ENCODE measurements at places on chromosomes 13 and 19. TPM values are rescaled to one million over a fixed set of nuclear protein-coding genes. Genes with fewer than 3 reads are reported as not detected.

- DNase-seq, result no peak
These were observed 56.8 kb downstream of the THSD1 start for GRCh38 chr13:52348983-52349780.

DNA sequence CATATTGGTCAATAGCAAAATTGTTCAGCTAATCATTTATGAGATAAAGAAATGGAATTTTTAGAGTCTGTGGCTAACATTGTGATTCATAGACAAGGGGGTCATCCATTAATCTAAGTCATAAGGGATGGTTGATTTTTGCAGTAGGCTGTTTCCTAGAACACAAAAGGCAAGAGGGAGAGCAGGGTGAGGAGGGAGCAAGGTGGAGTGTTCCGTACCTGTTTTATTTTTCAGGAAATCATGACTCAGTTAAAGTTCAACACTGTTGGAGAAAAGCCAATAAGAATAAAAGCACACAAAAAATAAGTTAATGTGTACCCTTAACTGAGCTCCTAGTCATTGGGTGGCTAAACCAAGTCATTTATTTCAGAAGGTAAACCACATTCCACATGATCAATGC, 512.4 kb upstream of the ATXN8OS start:
- DNase-seq, result no peak

- no peak for DNase-seq
These were observed 661 bp upstream of the BABAM1 start for GRCh38 chr19:17266589-17266974.

DNA sequence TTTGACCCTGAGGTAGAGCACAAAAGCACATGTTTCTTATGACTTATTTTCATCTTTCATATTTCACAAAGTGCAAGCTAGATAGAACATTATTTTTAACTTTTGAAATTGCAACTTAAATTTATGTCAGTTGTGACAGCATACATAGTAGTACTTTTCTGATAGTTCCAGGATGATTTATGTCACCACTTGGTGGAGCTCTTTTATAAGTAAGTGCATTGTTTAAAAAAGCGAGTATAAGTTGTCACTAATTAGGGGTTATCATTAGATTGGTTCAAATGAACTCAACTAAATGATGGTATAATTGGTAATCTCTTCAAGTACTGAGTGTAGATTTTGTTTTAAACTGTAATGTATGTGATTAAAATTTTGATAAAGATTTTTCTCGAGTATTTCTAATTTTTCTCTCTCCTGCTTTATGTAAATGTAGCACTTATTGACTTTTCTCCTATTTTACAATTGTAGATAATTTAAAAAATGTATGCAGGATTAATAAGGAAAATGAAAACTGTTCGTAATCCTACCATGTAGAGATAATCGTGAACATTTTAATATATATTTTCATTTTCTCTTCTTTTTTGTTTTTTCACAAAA, 31.1 kb downstream of the RB1 start:
- peak; percentile 12 for DNase-seq

DNA sequence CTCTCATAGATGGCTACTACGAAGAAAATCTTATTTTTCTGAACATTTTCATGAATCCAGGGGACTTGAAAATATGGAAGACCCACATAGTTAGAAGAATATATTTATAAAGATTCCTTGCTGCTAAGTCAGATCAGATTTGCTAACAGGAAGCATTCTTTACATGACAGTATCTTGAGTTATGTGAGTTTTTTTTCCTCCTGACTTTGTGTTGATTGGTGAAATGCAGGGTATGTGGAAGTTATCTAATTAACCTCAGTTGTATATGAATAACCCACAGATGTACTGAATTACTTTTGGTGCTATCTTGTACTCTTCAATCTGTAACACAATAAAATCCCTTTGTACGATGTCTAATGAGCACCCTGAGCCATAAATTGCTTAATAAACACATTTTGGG, 53.8 kb downstream of the ESD start:
- DNase-seq, result no peak

DNA sequence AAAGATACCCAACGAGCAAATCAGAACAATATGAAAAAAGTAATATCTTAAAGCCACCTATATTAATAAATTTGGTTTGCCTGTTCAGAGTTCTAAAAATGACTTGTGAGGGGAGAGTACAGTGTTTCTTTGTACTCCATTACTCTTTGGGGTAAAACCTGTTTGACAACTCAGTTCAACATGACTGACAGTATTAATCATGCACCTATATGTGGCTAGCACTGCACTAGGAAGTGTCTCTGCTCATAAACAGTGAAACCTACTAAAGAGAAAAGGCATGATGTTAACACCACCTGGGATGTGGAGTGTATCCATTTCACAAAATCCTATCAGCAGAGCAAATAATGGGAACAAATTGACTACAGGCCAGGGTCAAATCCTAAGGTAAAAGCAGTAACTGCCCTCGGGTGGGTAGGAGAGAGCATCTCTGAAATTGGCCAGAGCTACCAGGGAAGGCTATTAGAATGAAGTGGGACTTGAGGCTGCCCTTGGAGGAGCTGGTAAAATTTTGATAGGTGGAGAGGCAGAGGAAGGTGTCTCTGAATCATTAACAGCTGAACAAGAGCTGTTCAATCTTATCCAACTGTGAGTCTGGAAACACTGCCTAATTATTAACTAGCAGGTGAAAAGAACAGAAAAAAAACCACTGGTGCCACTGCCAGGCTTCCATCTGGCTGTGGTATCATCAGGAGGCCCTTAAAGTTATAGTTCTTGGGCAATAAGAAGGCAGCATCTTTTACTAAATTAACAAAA, 365.1 kb downstream of the DNAJC15 start:
- DNase-seq, result no peak

GRCh38 chr13:81493144-81493543, 1152.2 kb upstream of the SPRY2 start:
- no peak for DNase-seq

- no peak for DNase-seq
These were observed 24.9 kb downstream of the MED26 start for GRCh38 chr19:16603090-16603489.

GRCh38 chr13:43387880-43388279, 364.5 kb downstream of the DNAJC15 start:
- no peak for DNase-seq

- no peak for DNase-seq
These were observed 12.0 kb upstream of the ZNF548 start for GRCh38 chr19:57377498-57378146.

- DNase-seq, result no peak
These were observed 25.1 kb downstream of the EFNA2 start for GRCh38 chr19:1310853-1311180.

GRCh38 chr13:85367887-85368286, 431.3 kb downstream of the SLITRK6 start:
- DNase-seq, result no peak

GRCh38 chr13:28718196-28718542, 601 bp downstream of the SLC46A3 start:
- DNase-seq, result no peak

DNA sequence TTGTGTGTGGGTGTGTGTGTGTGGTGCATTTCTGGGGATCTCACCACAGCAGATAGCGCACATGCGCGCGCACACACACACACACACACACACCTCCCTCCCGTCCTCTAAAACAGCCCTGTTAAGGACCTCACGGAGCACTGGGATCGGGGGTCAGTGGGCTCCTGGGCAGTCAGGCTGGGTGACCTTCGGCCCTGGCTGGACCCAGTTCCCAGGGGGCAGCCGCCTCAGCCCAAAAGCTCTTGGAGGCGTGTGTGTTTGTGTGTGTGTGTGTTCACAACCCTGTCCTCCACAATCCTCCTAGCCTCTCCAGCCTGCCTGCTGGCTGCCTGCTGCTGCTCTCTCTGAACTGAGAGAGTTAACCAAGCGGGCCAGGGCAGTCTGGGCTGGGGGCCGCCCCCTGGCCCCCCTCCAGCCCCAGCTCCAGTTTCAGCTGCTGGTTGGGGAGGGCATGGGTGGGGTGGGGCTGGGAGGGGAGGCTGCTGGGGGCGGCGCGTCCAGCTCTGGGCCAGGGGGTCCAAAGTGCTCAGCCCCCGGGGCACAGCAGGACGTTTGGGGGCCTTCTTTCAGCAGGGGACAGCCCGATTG, at the start of gene FXYD1:
TSS of gene FXYD1 (plus strand) at position 520 of the 588 bp plus-strand sequence. CDS start 1,256 bp downstream, outside the sequence.
- no peak for DNase-seq

DNA sequence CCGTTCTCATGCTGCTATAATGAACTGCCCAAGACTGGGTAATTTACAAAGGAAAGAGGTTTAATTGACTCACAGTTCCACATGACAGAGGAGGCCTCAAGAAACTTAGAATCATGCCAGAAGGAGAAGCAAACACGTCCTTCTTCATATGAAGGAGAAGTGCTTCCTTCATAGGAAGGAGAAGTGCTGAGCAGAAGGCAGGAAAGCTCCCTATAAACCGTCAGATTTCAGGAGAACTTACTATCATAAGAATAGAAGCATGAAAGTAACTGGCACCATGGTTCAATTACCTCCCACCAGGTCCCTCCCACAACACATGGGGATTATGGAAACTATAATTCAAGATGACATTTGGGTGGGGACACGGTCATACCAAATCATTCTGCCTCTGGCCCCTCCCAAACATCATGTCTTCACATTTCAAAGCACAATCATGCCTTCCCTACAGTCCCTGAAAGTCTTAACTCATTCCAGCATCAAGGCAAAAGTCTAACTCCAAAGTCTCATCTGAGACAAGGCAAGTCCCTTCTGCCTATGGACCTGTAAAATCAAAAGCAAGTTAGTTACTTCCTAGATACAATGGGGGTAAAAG, 10.6 kb downstream of the ACOD1 start:
- no peak for DNase-seq

GRCh38 chr19:53626976-53627375, 4.8 kb upstream of the DPRX start:
- DNase-seq, result no peak

DNA sequence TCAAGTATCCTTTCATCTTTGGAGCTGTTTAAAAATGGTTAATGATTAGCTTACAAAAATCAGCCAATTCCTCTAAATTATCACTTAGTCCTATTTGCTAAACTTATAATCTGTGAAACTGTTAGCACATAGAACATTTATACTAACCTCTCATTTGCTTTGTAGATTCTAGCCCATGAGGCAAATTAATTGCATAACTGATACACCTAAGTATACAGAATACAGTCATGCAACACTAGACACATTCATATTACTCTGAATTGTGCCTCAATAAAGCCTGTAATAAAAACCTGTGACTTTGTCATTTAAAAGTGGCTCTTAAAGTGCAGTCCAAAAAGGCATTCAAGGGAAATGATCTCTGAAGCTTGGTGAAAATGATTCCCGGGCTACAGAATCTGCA, 21.0 kb downstream of the SERPINE3 start:
- no peak for DNase-seq

GRCh38 chr13:111410232-111411021, 90.0 kb downstream of the TEX29 start:
- DNase-seq, result no peak

DNA sequence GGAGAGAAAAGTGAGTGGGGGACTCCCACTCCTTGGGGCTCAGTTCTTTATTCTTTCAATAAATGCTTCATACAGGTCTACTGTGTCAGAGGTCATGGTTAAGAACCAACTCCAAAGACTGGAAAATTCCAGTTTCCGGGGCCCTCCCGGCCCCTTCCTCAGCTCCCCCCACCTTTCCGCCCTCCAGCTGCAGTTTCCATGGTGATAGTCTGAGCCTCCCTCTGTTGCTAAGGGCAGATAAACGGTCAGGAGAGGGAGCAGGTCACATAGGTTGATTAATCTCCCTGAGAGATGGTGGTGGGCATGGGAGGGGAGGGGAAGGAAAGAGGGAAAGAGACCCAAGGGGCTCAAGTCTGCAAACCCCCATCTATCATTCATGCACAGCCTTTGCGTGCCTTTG, 131.5 kb upstream of the USP29 start:
- no peak for DNase-seq

- no peak for DNase-seq
These were observed 820.8 kb upstream of the MIR17HG start for GRCh38 chr13:90526711-90527110.

DNA sequence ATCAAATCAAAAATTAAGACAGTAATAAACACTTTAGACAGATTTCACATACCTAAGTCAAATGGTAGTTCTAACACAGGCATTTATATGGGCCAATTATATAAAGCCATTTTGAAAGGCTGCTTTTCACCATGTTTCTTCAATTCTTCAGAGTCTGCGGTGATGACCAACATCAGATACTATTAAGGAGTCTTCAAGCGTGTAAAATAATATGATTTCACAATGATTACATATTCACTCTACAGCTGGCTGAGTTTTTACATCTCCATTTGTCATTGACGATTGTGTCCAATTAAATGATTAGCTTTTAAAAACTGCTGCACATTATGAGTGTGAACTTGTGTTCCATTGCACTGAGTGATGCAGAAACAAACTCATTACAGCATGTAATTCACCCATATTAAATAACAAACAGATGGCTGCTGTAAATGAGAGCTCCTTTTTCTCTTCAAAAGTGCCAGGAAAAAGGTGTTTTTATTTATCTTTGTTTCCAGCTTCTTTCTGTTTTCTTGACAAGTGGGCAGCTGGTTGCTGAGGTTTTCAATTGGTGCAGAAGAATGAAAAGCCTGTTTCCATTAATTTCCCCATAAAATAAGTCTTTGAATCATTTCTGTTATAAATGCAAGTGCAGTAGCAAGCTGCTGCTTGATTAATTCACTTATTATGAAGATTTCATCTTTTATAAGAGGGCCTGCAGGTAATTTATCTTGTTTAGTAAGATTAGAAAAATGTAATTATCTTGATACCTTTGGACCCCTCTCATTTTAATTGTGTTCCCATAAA, 676.1 kb upstream of the KLHL1 start:
- DNase-seq, result no peak

- no peak for DNase-seq
These were observed 51.3 kb upstream of the TSC22D1 start for GRCh38 chr13:44627441-44627840.

GRCh38 chr19:50330365-50331078, 1.3 kb upstream of the KCNC3 start:
- no peak for DNase-seq

GRCh38 chr13:24746618-24747247, 17.2 kb upstream of the RNF17 start:
- no peak for DNase-seq

FGF14 gene
- 0.06 TPM for total RNA-seq

SMARCA4 gene
- total RNA-seq, result 157 TPM

FBXL3 gene
- 31.9 TPM for total RNA-seq

ZNF177 gene
- 2.2 TPM for total RNA-seq

LYPD3 gene
- not detected for total RNA-seq

LRRC25 gene
- total RNA-seq, result not detected

ZFP36 gene
- 6.5 TPM for total RNA-seq

KLF5 gene
- total RNA-seq, result 2.8 TPM

HSH2D gene
- not detected for total RNA-seq

ZNF729 gene
- not detected for total RNA-seq

PSG7 gene
- not detected for total RNA-seq

GRK1 gene
- total RNA-seq, result not detected

LEUTX gene
- total RNA-seq, result not detected

METTL21C gene
- not detected for total RNA-seq

DAND5 gene
- total RNA-seq, result 0.05 TPM

ZNF329 gene
- total RNA-seq, result 11.7 TPM

TMC4 gene
- total RNA-seq, result not detected
